ENCODE measurements at places on chromosomes 11 and 22. TPM values are rescaled to one million over a fixed set of nuclear protein-coding genes. Genes with fewer than 3 reads are reported as not detected.
A peak's percentile ranks its signal among the peaks of the same experiment; 100 is the strongest.

DNA sequence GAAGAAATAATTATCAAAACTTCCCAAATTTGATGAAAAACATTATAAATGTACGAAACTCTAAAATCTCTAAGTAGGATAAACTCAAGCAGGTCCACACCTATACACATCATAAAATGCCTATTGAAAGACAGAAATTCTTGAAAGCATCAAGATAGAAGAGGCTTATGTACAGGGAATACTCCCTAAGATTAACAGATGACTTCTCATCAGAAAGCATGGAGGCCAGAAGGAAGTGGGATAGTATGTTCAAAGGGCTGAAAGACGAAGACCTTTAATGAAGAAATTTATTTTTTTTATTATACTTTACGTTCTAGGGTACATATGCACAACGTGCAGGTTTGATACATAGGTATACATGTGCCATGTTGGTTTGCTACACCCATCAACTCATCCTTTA, 45.3 kb upstream of the KCNA4 start:
- no peak for DNase-seq

DNA sequence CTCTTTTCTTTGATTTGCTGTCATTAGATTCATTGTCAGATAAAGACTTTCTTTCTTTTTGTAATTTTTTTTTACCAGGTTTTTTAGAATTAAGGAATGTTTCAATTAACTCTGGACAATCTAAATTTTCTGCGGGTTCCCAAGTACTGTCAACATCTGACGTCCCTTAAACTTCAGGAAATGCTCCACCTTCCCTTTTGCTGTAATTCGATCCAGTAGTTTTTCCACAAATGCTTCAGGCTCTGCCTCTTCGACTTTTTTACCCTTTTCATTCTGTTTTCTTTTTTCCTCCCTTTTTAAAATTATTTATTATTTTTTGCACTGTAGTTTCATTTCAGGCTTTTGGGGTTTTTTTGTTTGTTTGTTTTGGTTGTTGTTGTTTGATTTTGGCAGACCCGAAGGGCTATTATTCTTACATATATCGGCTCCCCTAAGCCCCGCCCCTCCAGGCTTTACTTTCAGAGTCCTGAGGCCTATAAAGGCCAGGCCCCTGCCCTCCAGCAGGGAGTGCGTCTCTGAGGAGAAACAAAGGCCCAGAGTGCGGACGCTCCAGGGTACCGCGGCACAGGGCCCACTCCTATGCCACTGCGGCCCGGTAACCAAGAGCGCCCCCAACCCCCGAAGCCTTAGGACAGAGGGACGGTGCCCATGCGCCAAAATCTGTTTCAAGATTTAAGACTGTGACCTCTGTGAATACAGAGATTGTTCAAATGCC, 116.4 kb downstream of the TYR start:
- no peak for DNase-seq

DNA sequence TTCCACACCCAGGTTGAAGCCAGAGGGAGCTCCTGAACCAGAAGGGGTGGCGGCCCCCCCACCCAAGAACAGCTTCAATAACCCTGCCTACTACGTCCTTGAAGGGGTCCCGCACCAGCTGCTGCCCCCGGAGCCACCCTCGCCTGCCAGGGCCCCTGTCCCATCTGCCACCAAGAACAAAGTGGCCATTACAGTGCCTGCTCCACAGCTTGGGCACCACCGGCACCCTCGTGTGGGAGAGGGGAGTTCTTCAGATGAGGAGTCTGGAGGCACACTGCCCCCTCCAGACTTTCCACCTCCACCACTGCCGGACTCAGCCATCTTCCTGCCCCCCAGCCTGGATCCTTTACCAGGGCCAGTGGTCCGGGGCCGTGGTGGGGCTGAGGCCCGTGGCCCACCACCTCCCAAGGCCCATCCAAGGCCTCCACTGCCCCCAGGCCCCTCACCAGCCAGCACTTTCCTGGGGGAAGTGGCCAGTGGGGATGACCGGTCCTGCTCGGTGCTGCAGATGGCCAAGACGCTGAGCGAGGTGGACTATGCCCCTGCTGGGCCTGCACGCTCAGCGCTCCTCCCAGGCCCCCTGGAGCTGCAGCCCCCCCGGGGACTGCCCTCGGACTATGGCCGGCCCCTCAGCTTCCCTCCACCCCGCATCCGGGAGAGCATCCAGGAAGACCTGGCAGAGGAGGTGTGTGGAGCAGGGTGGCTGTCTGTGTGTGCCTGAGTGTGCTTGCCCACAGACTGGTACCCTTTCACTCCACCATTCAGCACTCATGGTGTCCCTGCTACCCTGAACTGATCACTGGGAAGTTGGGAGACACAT, 6.7 kb downstream of the PHOX2A start:
- no peak for DNase-seq

SULT4A1 gene
- not detected for total RNA-seq

GRCh38 chr22:36197514-36198146, 4.0 kb downstream of the APOL4 start:
- DNase-seq, result no peak

GRCh38 chr11:58592760-58593472, 14.1 kb downstream of the ZFP91 start:
- DNase-seq, result peak; percentile 82

DNA sequence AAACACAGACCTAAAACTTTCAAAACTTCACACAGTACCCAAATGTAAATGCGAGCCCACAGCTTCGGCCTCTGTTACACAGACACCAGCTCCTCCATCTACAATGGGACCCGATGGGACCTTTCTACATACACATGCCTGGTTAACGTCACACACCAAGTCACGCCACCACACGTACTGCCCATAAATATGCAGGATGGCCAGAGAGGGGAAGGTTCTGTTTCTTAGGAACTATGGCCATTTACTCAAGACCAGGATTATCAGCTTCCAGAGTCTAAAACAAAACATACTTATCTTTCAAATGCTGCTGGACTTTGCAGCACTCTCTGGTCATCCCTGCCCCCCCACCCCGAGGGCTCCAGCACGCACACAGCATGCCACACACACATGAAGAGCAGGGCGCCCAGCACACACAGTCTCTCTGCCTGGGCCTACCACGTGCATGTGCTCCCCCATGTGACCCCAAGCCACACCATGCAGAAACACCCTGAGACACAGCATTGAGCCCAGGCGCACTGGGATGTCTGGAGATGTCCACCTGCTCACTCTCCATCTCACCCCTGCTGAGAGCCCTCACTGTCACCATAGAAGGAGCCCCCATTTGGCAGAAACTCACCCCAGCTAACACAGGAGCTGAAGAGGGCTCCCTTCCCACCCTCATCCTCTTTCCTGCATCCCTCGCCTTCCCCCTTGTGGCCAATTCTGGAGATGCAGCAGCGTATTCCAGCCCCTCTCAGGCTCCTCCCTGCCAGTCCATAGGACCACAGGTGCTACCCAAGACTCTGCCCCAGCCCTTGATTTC, 61.8 kb downstream of the SLC22A12 start:
- peak; percentile 74 for DNase-seq

- DNase-seq, result no peak
These were observed 1.3 kb downstream of the C11orf21 start for GRCh38 chr11:2300290-2300935.

GRCh38 chr22:37601540-37602442, 6.8 kb upstream of the GGA1 start:
- DNase-seq, result peak; percentile 95

CARNS1 gene
- total RNA-seq, result not detected

GRCh38 chr11:76947800-76948199, 86.4 kb upstream of the B3GNT6 start:
- DNase-seq, result no peak

OR5B2 gene
- not detected for total RNA-seq

GRCh38 chr22:36671404-36671803, 32.1 kb downstream of the CACNG2 start:
- DNase-seq, result no peak

All from MCF 10A (cell line).